ENCODE measurements at places on chromosomes 1 and 21.

GRCh38 chr1:173082913-173083312 lies 32.2 kb upstream of the TNFSF18 start:
- no peak for DNase-seq

- DNase-seq: no peak
These were observed 264.7 kb downstream of the CACNA1E start for GRCh38 chr1:181748013-181748412.

GRCh38 chr21:42845296-42845965 lies 33.9 kb downstream of the WDR4 start:
- no peak for DNase-seq

DNA sequence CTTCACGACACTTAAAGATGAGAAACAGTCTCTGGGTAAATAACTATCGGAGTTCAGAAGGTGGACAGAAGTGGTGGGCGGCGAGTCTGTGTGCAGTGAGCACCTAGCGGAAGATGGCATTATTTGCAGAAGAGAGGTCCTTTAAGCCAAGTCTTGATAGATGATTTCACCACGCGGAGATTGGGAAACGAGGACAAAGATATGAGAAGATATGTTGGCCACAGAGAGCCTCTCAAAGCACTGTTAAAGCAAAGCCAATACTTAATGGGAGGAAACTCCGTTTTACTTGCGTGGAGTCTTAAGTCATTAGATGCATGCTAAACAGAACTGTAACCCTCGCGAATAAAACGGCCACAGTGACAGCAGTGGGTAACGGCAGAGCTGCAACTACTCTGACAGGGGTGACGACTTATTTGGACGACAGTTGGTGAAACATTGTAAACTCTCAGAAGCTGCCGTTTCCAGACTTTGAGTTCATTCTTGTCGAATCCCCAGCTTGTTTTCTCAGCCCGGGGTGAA lies 577 bp upstream of the CEP350 start:
- no peak for DNase-seq

DNA sequence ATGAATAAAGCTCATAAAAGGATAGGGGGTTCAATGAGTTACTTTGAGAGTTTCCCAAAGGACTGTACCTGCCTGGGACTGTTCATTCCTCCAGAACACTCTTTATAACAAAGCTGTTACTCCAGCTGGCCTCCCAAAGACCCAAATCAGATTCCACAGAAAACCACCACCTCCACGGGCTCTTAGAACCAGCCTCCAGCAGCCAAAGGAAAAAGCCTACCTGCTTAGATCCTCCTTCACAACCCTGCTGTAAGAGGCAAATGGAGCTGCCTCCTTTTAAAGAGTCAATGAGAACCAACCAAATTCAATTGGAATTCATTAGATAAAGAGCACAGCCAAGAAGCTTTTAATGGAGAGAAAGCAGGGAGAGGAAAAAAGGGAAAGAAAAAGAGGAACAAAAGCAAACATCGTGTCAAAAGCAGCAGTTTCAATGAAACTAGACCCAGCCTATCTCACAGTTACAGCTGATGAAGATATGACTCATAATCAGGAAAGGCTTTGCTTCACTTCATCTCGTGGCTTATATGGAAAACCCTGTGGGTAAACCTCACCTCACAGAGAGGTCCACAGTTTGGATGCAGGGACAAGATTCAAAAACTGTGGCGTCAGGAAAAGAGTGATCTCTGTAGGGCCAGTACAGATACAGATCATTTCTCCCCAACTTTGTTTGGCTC lies 27.8 kb upstream of the FMO4 start:
- no peak for DNase-seq

GRCh38 chr1:156772728-156773497 lies 5.6 kb downstream of the PRCC start:
- DNase-seq: no peak

DNA sequence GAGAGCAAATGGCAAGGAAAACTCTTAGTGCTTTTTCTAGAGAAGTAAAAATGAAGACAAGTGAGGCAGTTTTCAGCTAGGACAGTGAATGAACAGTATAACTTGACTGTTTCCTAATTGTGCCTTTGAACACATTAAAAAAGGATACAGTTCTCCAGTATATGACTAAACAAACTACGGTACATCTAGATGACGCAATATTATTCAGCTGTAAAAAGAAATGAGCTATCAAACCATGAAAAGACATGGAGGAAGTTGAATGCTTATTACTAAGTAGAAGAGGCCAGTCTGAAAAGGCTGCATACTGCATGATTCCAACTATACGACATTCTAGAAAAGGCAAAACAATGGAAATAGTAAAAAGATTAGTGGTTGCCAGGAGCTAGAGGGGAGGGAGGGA lies 206.3 kb downstream of the SIPA1L2 start:
- no peak for DNase-seq

GRCh38 chr1:169119405-169119804 lies 12.9 kb downstream of the ATP1B1 start:
- no peak for DNase-seq

DNA sequence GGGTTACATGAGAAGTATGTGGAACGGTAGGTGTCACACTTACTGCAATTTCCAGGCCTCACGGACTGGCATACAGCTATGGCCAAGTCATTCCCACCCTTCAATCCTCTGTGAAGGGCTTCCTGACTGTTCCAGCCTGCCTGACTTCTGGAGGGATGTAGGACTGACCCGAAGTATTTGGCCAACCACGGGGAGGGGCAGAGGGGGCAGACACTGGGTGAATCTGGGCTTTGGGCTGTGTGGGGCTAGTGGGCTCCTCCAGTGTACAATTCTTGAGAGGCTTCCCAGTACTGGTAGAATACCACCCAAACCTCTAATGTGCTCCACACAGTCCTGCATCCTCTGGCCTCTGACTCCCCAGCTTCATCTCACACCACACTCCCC lies 78.2 kb downstream of the FAM78B start:
- DNase-seq: no peak

- DNase-seq: no peak
These were observed 9.8 kb downstream of the RGS18 start for GRCh38 chr1:192167911-192168700.

GRCh38 chr1:18965206-18966173 lies 9.0 kb upstream of the IFFO2 start:
- no peak for DNase-seq

DNA sequence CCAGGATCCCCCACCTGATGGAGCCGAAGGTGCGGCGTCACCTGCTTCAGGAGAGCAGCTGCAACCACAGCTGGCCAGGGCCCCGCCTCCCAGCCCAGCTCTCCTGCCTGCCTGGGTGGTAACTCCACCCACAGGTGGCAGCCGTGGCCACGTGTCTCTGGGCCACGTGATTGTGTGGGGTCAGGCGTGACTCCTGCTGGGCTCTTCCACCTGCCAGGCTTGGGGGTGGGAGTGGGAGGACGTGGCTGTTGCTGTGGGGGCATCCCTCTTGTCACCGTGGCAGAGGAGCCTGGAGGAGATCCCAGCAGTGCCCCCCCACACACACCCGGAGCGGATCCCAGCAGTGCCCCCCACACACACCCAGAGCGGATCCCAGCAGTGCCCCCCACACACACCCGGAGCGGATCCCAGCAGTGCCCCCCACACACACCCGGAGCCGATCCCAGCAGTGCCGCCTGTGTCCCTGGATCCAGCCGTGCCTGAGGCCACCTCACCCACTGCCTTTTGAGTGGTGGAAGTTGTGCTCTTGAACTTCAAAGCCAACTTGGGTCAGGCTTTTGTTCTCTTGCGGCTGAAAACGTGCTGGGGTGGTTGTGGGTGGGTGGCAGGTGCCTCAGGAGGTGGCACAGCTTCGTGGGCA lies 32.2 kb downstream of the POFUT2 start:
- no peak for DNase-seq
